ENCODE measurements at places on chromosomes 1 and 21.

DNA sequence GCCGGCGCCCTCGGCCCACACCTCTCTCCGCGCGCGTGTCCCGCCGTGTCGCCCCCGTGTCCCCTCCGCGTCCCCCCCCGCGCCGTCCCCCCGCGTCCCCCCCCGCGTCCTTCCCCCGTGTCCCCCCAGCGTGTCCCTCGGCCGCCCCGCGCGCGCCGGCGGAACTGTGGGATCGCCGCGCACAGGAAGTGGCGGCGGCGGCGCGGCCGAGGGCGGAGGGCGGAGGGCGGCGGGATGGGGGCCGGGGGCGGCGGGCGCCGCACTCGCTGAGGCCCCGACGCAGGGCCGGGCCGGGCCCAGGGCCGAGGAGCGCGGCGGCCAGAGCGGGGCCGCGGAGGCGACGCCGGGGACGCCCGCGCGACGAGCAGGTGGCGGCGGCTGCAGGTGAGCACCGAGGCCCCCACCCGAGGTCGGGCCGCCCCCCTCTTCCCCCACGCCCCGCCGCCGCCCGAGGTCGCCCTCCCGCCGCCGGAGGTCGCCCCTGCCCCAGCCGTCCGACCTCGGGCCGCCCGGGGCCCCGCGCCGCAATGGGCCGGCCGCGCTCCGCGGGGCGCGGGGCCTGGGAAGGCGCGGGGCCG, at the start of gene AGPAT3:
Gene AGPAT3, plus strand, starts transcription at position 262 of the 578 bp plus-strand sequence. CDS start 94,459 bp downstream, outside the sequence.
- no peak for DNase-seq

GRCh38 chr1:202203238-202204039, 9.8 kb downstream of the LGR6 start:
- no peak for DNase-seq

- DNase-seq = no peak
These were observed 8.7 kb downstream of the MAB21L3 start for GRCh38 chr1:116119876-116120275.

DNA sequence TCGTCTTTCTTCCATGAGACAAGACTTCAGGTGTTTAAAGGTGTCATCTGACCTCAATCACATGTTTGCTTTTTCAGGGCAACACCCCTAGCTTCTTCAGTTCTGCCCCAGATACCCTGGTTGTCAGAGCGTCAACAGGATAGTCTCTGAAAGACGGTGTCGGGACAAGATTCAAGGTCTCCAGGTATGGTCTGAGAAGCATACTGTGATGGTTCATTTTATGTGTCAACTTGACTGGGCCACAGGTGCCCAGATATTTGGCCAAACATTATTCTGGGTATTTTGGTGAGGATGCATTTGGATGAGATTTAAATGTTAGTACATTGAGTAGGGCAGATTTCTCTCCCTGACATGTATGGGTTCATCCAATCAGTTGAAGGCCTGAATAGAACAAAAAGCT, 148.3 kb downstream of the TGFBR3 start:
- no peak for DNase-seq

GRCh38 chr1:156062189-156062588, 1.2 kb downstream of the RAB25 start:
- no peak for DNase-seq

- no peak for DNase-seq
These were observed 73.2 kb downstream of the KIFAP3 start for GRCh38 chr1:170001266-170001665.

GRCh38 chr1:52190500-52191252, 48.8 kb downstream of the ZFYVE9 start:
- DNase-seq = no peak

DNA sequence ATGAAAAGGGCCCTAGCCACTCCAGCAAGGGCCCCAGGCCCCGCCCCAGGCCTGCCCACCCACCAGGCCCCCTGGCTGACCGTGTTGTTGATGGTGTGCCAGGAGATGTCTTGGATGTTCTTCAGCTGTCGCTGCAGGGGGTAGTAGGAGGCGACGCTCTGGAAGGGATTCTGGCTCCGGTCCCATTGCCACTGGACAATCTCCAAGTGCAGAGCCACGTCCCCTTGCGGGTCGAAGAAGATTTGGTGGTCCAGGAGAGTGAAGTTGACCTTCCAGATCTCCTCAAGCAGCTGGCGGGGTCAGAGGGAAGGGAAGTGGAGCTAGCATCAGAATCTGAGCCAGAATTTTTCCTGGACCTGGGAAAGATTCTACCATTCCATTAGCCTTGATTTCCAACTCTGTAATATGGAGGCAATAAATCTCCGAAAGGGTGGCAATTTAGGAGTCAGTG, 10.2 kb downstream of the TAS1R2 start:
- no peak for DNase-seq

GRCh38 chr1:66968574-66968973, 43.8 kb downstream of the MIER1 start:
- DNase-seq = no peak

DNA sequence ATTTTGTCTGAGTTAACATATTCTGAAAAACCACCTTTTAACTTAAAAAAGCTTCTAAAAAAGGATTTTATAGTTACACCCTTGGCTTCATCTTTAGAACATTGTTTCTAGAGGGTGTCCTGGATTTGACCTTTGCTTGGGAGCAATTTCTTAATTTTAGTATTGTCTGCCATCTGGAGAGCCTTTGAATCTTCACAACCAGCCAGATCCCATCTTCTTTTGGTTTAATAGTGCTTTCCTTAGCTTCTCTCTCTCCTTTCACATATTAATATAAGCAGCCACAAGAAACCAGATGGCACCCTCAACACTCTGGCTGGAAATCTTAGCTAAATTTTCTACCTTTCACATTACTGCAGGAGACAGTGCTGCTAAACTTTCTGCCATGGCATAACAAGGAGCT, 76.5 kb upstream of the TSPAN2 start:
- DNase-seq = no peak

GRCh38 chr1:17427696-17428660, 11.5 kb downstream of the RCC2 start:
- DNase-seq = no peak

DNA sequence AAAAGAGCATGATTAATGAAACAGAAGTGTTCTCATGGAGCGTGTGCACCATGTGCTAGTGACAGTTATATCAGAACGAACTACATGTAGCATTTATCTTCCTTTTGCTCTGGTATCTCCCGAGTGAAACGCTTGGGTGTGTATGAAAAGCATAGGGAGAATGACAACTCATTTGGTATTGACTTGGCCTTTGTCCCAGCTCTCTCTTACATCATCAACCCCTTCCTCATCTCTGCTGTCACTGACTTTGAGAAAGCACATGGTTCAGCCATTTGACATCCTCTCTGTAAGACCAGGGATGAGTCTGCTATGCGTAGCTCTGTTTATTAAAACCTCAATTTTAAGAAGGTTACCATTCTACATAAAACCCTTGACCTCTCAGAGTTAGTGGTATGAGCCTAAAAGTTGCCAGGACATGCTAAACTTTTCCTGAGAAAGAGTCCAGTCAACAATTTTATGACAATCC, 201.0 kb downstream of the NRIP1 start:
- no peak for DNase-seq

DNA sequence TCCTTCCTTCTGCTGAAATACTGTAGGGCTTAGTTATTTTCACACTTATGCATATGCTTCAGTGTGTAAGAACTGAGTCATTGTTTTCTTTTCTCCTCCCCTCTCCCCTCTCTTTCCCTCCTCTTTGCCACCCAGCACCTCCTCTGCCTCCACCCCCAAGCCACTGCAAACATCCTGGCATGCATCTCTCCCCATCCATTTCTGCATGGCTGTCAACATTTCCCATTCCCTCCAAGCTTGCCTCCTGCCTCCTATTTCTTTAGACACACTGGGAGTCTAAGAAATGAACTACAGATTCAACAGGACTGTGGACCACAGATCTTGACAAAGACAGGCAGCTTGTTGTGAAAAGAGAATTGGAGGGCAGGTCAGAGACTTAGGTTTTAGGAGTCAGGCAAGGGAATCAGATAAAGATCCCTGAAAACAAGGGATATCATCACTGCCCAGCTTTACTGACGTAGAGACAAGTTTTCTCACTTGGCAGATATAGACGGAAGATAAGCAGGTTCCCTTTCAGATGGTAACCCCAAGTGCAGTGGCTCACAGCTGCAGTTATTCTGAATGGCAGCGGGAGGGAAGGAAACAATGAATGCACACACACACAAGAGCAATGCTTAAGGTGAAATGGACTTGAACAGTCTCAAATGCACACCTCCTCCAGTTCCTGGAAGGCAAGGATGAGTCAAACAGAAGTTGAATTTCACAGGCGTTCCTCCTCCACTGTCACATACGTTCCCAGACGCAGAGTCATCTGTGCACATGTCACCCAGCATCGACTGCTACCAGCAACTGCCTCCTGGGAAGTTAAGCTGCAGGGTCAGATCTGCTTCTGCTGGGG, 56.1 kb downstream of the HIVEP3 start:
- peak; percentile 88 for DNase-seq

GRCh38 chr1:207848234-207848633, 62.7 kb downstream of the CD34 start:
- DNase-seq = peak; percentile 58

- no peak for DNase-seq
These were observed 804.8 kb downstream of the USP25 start for GRCh38 chr21:16534408-16535101.

DNA sequence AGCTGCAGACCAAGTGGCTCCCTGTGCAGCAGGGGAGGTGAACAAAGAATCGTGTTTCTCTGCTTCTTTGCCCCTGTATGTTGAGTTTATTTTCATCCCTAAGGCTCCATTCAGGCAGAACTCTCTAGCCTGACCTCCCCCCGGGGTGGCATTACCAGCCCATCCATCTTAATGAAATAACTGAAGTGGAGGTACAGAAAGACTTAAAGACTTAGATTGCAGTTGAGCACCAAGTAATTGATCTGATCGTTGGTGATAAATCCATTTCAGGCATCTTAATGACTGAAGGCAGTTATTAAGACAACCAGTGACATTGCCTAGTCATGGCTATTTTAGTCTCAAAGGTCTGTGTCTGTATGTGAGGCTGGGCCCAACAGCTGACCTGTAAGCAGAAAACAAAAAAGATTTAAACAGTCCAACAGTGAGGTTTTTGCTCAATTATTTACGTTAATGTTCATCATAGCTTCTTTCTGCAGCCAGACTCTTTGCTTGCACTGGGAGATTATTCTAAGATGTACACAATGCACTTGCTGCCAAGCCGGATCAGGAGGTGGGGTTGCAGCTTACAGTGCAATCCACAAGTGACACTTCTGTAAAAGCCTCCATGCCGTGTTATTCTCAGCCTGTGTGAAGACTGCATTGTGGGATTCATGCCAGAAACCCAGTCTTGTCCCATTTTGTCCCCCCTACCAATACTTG, 363.0 kb upstream of the DUSP10 start:
- DNase-seq = no peak

GRCh38 chr21:42069327-42069726, 1.8 kb upstream of the UMODL1 start:
- DNase-seq = no peak

- no peak for DNase-seq
These were observed 19.4 kb downstream of the RRP15 start for GRCh38 chr1:218304281-218305039.

- no peak for DNase-seq
These were observed 21.7 kb downstream of the EPS15 start for GRCh38 chr1:51497340-51497739.

DNA sequence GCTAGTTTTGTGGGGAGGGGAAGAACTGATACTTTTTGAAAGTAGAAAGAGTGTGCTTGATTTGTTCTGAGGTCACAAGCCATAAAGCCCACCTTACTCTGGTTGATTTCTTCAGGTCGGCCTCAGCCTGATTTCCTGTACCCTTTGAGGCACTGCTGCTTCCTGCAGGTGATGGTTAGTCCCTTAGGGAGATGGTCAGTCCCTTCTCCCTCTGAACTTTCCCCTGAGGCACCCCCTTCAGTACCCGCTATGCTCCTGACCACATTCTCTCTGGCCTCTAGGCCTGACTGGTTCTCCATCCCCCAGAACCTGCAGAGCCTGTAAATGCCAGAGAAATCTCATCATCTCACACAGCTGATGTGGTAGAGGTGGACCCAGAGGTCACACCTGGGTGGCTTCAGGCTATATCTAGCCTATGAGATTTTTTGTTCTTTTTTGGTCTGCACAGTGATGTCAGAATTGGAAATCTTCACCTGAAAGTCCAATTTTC, 15.0 kb upstream of the ID3 start:
- no peak for DNase-seq

DNA sequence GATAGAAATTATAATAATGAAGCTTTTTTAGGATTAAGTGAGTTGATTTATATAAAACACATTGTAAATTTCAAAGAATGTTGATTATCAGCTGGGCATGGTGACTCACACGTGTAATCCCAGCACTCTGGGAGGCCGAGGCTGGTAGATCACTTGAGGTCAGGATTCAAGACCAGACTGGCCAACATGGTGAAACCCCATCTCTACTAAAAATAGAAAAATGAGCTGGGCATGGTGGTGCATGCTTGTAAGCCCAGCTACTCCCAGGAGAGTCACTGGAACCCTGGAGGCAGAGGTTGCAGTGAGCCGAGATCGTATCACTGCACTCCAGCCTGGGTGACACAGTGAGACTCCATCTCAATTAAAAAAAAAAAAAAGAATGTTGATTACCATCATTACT, 18.4 kb downstream of the ADAMTS1 start:
- DNase-seq = no peak

DNA sequence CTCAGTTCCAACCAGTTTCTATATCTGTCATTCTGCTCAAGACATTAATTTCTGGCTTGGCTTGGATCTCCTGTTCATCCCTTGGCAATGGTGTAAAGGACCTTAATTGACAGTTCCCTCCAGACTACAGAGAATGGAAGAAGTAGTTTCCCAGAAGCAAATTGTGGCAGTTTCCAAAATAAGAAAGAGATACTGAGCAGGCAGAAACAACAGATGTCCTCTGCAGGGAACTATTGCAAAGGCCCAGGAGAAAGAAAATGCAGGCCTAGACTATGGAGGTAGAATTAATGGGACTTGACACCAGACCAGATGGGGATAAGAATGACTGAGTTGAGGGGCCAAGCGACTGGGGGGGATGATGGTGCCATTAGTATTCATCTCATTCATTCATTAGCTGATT, 6.1 kb upstream of the AK2 start:
- DNase-seq = no peak

DNA sequence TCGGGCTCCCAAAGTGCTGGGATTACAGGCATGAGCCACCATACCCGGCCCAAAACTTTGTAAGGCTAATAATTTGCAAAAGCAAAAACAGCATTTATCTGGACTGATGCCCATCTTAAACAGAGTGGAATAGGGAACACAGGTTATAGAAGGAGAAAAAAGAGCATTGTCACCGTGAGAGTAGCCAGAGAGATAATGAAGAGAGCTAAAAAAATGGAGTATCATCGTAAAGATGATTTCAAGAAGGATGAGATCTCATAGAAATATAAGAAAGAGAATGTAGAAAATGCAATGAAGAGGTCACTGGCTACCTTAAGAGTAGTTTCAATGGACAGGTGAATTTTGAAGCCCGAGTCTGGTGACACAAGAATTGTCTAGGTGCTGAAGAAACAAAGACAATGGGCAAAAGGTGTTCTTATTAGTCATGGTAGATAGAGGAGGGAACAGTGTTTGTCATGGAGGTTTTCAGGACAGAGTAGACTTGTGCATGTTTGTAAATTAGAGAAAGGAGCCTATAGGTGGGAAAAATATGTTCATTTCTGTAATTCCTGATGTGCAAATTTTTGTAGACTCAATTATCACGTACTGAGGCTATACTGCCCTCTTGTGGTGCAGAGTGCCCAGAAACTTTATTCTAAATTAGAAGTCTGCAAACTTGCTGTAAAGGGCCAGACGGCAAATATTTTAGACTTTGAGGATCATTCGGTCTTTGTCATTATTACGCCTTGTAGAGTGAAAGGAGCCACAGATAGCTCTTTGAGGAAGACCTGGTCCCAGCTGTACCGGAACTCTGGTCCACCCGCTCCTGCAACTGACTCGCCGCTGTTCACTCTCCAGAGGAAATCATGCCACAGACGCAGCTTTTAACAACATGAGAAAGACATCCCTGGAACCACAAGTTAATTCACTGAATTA, 8.1 kb upstream of the TMEM183A start:
- DNase-seq = peak; percentile 68
